ENCODE measurements at places on chromosomes 6 and 20.

GRCh38 chr20:48612335-48612734 is 215.5 kb downstream of the PREX1 start:
- no peak for DNase-seq

- DNase-seq: no peak
These were observed 177.1 kb downstream of the MRPL14 start for GRCh38 chr6:43950051-43950605.

DNA sequence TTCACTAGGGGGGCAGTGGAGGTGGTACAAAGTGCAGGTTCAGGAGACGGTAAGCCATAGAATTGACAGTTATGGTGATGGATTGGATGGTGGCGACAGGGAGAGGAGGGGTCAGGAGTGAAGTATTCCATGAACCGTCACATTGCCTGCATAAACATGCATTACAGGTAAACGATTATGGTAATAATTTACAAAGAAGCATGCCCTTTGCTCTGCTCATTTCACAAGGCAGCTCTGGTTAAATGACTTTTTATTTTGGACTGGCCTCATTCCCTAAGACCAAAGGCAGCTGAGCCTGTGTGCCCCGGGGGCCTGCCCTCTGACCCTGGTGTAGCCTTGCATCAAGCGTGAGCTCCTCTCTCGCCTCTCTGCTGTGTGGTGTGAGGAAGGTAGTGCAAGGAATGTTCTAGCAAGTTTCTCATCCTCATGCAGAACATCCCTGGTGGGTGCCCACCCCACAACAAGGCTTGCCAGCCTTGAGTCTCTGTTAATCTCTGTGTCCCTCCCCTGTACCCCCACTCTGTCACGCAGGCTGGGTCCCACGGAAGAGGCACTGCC is 59.0 kb downstream of the PPP1R14C start:
- DNase-seq: no peak

- no peak for DNase-seq
These were observed 304.4 kb upstream of the JAG1 start for GRCh38 chr20:10978019-10978702.

- no peak for DNase-seq
These were observed 106.9 kb downstream of the JPH2 start for GRCh38 chr20:44080064-44080463.

GRCh38 chr6:145427232-145427631 is 308.1 kb downstream of the EPM2A start:
- no peak for DNase-seq

DNA sequence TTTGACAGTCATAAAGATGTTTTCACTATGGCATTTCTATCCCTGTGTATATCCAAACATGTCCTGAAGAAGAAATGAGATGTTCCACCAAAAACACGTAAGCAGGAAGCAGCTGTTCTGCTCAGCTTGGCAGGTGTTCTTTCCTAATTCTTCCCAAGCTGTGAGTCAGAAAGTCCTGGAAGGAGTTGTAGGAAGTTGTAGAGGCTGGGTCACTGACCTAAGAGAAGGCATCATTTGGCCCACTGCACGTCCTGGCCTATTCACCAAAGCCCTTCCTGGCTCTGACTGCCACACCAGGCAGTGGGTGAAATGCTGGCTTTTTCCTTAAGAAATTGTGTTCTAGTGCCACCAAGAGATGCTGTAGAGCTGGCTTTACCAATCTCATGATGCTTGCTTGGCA is 40.3 kb downstream of the STX11 start:
- peak; percentile 92 for DNase-seq

DNA sequence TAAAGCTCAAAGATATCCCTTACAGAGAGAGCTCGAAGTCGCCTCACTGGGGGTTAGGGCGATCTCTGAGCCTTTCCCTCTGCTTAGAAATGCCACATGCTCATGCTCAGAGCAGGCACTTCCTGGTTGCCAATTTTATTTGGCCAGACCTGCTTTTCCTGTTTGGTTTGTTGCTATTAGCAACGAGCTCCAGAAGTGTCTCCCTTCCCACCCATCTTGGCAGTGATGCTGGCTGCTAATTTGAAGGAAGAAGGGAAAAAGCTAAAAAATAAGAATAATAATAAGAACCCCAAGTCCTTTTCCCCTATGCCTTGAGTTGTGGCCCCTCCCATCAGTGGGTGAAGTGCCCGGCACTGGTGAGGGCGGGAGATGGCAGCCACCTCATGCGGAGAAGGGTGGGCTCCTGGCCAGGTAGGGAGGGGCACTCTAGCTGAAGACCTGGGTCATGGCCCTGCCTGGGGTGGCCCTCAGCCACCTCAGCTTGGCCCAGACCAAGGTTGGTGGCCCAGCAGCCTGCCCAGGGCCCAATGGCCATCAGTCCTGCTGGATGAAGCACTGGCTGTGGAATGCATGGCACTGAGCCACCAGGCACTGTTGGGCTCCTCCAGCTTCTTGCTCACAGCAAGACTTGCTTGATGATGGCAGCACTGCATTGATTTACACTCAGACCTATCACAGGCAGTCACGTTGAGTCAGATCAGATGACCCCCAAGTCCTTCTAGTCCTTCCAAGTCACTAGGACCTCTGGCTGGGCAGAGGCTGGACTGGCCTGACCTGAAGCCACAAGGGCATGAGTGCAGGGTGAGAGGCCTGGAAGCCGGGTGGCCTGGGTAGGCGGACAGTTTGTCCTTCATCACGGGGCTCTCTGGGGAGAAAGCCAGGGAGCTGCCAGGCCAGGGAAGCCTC is 79.0 kb downstream of the SYNJ2 start:
- no peak for DNase-seq

- DNase-seq: no peak
These were observed 341.7 kb downstream of the PRL start for GRCh38 chr6:21955053-21955595.

- DNase-seq: no peak
These were observed 167.2 kb downstream of the TTLL2 start for GRCh38 chr6:167492100-167492449.

DNA sequence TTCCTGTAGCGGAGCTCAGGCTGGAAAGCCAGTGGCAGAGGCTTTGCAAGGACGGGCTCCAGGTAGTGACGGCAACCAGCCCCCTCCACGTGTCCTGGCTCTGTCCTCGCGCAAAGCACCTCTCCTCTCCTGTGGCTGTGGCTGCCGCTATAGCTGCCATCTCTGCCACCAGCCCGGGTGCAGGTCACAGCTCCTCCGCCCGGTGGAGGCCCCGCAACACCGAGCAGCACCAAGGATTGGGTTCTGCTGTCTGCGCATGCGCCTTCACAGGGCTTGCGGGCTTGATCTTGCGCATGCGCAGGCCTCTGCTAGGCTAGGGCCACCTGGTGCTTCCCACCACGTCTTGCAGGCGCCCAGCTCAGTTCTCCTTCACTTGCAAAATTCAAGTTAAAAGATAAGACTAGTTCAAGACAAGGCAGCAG is 625.4 kb downstream of the QKI start:
- no peak for DNase-seq

DNA sequence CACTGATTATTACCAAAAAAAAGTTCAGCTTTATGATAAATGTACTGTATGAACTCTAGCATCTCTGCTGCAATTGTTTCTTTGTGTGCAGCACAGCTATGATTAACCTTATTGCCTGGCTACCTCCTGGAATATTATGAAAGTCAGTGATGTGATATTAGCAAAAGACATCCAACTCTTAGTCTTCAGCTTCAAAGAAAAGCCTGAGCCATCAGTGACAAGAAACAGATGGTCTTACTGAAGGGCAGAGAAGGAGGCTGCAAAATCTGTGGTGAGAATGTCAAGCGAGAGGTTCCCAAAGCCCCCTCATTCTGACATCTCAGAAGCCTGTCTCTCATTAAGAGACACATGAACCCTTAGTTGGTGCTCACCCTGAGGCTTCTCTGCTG is 89.4 kb upstream of the TNFAIP3 start:
- DNase-seq: no peak

GRCh38 chr6:26032340-26033084 is 54.7 kb upstream of the HFE start:
- peak; percentile 37 for DNase-seq

DNA sequence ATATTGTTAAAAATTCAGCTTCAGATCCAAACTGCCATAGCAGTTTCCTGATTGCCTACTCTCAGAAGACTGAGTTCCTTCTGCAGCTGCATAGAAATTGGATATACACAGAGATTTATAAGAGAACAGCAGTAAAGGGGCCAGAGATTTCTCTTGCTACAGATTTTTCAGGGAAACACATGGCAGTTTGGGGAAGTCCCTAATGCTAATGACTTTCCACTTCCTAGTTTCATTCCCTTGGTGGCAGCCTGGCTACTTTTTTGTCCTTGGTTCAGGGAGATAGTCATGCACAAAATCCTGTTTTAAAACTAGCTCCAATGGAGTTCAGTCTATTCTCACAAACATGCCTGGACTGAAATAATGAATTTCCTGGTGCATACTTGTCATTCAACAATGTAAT is 125.3 kb upstream of the PLCB4 start:
- no peak for DNase-seq

DNA sequence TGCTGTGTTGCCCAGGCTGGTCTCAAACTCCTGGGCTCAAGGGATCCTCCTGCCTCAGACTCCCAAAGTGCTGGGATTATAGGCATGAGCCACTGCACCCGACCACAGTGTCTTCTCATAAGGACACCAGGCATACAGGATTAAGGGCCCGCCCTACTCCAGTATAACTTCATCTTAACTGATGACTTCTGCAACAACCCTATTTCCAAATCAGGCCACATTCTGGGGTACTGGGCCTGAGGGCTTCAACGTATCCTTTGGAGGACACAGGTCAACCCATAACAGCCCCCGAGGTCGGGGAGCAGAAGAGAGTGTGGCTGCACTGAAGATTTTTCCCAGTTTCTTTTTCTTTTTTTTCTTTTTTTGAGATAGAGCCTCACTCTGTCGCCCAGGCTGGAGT is 39.7 kb downstream of the SUN5 start:
- no peak for DNase-seq

DNA sequence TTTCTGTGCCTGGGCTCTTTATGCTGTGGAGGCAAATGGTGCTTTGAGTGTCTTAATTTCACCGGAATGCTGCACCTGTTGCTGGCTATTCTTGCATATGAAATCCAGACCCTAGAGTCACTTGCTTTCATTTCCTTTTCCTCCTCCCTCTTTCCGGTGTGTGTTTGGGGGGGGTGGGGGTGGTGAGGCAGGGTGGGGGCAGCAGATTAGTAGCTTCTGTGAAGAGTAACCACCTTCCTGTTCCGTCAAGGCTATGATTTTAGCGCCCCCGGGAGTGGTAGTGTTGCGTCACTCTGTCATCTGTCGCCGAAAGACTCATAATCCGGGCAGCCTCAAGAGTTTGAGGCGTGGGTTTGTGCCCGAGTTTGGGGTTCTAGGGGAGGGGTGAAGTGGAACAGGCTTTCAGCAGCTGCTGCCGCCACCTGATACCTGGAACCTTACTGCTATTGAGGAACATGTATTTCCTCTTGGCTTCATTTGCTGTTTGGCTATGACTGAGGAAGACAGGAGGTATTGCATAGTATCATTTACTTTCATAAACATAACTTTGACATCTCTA is 49.1 kb downstream of the UTRN start:
- DNase-seq: no peak

GRCh38 chr6:79543411-79543810 is 6.2 kb upstream of the LCA5 start:
- DNase-seq: no peak

GRCh38 chr6:56593801-56594318 is 48.8 kb downstream of the DST start:
- no peak for DNase-seq

DNA sequence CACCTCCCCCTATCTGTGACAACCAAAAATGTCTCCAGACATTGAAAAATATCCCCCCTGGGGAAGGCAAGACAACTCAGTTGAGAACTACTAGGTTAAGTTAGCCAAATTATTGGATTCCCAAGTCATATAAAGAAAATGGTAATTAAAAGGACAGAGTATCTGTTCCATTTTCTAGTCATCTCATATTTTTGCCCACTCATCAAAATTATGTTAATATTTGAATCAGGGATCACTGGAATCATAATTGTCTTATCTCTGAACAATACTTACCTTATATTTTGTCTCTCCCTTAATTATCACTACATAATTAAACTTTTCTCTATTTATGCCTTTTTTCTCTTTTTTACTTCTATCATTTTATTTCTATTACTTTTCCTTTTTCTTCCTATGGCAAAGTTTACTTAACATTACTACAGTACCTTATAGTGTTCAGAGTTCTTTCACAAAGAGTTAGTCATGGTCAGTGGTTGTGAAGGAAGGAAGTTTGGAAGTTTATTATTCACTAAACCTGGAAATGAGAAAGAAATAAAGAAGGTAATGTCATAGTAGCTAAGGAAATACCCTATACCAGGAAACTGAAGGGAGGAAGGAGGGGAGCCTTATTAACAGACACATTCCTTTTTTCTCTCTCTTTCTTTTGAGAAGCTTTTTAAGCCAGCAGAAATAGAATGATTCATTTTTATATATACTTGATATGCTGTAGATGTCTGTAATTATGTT is 332.9 kb downstream of the COL12A1 start:
- no peak for DNase-seq

- no peak for DNase-seq
These were observed 11.2 kb upstream of the C20orf144 start for GRCh38 chr20:33650753-33651561.

GRCh38 chr6:154835307-154835706 is 102.1 kb downstream of the SCAF8 start:
- no peak for DNase-seq

DNA sequence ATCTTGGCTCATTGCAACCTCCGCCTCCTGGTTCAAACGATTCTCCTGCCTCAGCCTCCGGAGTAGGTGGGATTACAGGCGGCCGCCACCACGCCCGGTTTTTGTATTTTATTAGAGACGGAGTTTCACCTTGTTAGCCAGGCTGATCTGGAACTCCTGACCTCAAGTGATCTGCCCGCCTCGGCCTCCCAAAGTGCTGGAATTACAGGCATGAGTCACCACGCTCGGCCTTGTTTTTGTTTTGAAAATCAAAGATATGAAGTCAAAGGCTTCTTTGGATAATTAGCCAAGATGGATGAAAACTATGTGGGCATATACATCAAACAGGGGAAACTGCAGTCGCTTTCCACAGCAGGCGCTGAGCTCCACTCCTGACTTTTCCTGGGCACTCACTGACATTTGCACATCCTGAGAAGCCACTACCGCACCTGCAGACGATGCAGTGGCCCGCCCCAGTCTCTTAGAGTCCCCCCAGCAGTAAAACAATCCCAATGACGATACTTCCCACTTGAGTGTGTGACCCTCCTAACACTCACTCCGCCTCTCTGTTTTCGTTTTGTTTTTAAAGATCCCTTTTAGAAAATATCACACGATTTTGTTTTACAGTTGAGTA is 44.1 kb downstream of the GJA1 start:
- DNase-seq: no peak

- DNase-seq: no peak
These were observed 529 bp downstream of the UBE2C start for GRCh38 chr20:45813006-45813340.

DNA sequence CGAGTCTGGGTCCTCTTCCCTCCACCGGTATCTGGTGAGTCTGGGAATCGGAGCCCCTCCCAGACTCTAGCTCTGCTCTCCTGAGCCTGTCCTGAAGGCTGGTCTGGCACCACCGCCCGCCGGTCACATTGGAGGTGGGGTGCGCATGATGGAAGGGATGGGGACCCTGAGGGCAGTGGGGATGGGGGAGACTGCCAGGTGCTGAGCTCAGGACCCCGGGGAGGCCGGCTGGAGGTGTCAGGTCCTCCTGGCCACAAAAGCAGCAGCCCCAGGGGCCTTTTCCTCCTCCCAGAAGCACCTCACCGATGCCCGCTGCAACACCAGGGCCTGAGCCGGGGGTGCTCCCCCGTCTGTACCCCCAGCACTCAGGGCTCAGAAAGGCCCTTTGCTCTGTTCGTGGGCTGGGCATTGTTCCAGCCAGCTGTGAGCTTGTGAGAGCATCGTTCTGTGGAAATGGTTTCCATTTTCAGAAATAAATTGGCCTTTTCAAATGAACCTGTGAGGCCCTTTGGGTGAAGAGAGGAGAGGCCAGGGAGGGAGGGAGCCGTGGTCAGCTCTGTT is 2.5 kb upstream of the NPBWR2 start:
- DNase-seq: no peak
